Activated T-cell treated with anti-CD3 and anti-CD28 coated beads, Interleukin-2, amount 50 U/mL, for 72 hours (primary cell): ENCODE measurements at places on chromosomes 7 and 10.

DNA sequence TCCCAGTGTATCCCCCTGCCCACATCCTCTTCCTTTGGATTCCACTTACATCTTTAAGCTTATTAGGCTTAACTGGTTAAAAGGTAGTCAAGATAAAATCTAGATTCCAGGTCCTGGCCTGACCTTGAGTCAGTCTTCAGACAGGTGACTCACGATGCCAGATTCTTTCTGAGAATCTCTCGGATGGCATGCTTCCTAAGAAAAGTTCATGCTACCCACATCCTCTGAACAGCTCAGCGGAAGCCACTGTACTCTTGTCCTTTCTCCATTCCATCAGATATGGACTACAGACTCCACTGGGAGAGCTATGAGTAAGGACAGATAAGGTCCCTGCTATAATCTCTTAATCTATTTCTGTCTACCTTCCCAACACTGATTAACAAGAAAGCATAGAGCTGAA is 43.4 kb downstream of the DNMBP start:
- DNase-seq = no peak

DNA sequence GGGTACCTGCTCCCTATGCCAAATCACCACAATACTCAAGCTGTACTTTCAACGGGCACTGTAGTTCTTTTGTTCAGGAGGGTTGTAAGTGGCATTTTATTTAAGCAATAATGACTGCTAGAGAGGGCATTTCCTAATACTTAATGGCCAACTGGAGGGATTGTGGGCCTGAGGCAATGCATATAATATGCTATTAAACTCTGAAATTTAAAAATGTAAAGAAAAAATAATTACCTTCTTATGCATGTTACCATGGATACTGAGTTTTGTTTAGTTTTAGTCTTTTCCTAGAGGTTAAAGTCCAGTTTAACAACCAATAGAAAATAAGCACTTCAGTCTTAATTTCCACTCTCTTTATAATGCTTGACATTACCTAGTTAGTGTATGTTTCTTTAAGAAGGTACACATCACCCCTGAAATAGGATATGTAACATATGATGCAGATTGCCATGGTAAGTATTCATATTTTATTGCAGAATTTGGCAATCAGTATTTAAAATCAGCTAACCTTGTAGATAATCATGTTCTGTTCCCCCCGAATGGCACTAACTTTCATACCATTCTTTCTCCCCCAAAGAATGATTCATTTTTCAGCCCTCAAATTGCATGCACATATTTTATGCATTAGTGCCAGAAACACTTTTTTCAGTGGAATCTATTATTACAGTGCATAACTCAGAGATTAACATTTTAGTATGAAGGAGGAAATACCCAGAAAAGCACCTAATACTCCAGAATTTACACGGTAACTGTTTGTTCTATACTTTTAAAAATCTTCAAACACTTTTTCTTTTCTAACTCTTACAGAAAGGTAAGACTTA is 90.3 kb upstream of the ZNF438 start:
- DNase-seq = no peak

GRCh38 chr7:112421666-112422486 is 28.4 kb upstream of the IFRD1 start:
- DNase-seq = no peak

GRCh38 chr7:81846398-81846797 is 76.6 kb upstream of the HGF start:
- DNase-seq = no peak

- no peak for DNase-seq
Measured at GRCh38 chr7:135210888-135211178, 493 bp downstream of the WDR91 start.

GRCh38 chr10:98478430-98479222 is 31.9 kb upstream of the HPS1 start:
- no peak for DNase-seq

DNA sequence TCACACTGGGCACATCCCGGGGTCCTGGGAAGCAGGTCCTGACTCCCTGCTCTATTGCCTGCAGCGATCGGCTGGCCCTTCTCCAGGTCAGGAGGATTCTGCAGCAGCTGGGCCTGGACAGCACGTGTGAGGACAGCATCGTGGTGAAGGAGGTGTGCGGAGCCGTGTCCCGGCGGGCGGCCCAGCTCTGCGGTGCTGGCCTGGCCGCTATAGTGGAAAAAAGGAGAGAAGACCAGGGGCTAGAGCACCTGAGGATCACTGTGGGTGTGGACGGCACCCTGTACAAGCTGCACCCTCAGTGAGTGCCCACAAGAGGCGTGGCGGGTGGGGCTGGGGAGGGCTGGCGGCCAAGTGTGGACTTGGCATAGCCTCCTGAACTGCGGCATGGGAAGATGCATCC is 12.8 kb upstream of the HK1 start:
- DNase-seq = no peak

DNA sequence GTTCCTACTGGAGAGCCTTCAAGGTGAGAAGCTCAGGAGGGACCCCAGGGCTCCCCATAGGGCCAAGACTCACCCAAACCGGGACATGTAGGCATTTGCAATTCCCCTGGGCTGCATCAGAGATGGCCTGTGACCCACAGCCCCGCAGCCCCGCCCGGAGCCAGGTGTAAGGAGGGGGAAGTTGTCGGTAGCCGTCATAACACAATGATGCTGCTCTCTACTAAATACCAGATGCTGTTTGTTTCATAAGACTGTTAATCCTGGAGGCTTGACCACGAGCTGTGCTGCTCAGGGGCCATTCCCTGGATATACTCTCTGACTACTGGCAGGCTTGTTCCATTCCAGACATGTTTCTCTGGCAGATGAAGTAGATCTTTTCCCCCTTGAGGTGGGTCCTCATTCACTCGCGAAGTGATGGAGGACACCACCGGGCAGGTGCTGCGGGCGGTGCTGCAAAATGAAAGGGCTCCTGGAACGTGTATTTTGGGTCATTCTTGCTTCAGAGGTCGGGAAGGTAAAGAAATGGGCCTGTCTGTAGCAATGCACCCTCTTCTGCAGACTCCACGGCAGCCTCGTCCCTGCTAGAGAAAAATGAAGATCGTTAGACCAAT is 61.1 kb downstream of the MKI67 start:
- no peak for DNase-seq

DNA sequence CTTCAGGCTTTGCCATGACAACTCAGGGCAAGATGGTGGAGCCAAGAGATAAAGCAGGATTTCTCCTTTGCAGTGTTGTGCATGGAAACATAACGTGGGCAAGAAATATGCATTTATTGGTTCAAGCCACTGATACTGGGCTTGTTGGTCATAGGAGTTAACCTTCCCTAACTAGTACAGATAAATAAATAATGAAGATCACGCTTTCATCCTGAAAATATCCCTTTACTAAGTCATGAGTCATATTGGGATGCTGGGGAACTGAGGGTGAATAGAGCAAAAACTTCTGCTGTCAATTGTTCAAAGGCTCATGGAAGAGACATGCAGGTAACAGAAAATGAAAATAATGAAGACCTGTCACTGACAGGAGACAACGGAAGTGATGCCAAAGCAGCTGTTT is 55.5 kb downstream of the TES start:
- DNase-seq = no peak

- peak; percentile 14 for DNase-seq
Measured at GRCh38 chr10:103192089-103192450, 1.0 kb downstream of the NT5C2 start.

GRCh38 chr7:517774-518629 is 1.6 kb downstream of the PDGFA start:
- DNase-seq = peak; percentile 43

DNA sequence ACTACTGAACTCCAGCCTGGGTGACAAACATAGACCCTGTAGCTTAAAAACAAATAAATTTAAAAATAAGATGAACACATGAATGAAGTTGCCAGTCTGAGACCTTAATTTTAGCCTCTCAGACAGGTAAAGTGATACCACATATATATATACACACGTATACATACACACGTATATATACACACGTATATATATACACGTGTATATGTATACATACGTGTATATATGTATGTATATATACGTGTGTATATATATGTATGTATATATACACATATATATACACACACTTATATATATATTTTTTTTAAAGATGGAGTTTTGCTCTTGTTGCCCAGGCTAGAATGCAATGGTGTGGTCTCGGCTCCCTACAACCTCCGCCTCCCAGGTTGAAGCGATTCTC is 62.7 kb downstream of the UBE2H start:
- no peak for DNase-seq

GRCh38 chr7:125241548-125241947 is 311.9 kb upstream of the POT1 start:
- DNase-seq = no peak

DNA sequence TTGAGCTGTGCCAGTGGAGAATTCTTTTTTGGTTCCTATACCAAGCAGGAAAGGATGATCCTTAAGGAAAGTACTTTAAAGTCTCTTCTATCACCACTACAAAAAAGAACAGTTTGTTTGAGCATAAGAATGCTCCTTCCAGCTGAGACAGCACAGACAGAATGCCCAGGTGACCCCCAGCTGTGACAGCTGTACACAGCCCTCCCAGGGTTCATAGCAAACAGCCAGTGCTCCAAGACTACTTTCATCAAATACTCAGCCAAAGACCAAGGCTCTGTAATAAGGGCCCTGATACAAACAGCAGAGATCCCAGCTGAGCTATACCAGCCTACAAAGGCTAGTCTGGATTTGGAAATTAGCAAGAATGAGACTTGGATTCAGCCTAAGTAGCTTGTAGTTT is 65.7 kb downstream of the NXPH1 start:
- no peak for DNase-seq

- no peak for DNase-seq
Measured at GRCh38 chr10:93267521-93267920, 193.8 kb downstream of the CYP26A1 start.

DNA sequence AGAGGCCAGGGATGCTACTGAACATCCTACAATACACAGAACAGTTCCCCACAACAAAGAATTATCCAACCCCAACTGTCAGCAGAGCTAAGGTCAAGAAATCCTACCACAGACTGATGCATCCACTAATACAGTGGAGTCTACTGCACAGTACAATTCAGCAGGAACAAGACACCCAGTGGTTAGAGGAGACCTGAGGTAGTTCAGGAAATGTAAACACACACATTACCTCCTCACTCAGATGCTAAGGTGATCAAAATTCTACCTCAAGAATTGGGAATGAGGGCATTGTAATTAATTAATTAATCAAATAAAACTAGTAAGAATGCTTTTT is 91.4 kb downstream of the ZFAND4 start:
- no peak for DNase-seq

GRCh38 chr10:36676321-36676720 is 449.1 kb upstream of the ANKRD30A start:
- no peak for DNase-seq

DNA sequence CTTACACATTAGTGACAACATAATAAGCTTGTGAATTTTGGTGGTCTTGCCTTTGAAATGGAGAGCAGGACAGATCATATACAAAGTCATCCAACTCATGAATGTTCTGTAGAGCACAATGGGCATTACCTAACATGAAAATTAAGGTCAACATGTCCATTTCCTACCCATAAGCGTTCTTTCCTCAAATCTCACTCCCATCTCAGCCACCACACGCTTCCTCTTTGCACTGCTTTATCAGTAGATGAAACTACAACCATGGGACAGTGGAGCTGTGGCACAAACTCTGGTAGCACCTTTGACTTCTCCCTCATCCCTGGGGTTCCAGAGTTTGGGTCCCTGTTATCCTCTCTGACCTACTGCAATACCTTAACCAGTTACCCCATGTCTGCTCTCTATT is 2.2 kb downstream of the PON2 start:
- no peak for DNase-seq

GRCh38 chr7:134016223-134016941 is 110.8 kb upstream of the LRGUK start:
- no peak for DNase-seq

- DNase-seq = peak; percentile 71
Measured at GRCh38 chr7:90595801-90596670, at the start of gene CDK14. Gene CDK14 (plus strand): TSS chr7:90596321. CDS start chr7:90596628, 307 bp downstream.

DNA sequence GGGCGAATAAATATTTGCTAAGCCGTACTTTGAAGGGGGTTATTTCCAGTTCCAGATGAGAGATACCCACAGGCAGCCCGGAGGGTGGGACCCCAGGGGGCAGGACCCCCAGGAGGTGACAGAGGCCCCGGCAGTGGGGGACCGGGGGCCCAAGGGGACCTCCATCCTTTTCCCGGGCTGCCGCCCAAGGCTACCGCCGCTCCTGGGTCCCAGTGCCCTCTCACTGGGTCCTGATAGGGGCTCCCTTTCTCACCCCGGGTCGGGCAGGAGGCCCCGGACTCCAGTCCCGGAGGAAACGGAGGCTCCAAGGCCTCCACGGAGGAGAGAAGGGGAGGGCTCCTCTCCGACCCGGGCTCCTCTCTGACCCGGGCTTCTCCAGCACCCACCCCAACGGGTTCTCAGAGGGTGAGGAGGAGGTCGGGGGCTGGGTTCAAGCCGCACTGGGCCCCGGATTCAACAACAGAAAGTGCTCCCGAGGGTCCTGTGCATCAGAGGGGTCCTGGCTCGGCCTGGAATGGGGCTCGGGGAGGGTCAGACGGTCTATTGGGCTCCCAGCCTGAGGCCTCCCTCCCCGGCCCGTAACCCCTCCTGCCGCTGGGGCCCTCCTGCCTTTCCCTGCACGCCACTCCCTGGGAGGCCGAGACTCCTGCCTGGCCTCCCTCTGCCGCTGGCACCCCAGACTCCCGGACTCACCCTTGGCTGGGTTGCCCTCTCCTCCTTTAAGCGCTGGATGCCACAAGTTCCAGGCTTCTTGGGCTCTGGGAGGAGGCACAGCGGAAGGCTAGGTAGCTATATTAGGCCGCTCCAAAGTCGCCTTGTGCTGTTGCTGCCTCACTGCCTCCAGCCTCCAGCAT is 62.5 kb downstream of the ZNF37A start:
- no peak for DNase-seq

DNA sequence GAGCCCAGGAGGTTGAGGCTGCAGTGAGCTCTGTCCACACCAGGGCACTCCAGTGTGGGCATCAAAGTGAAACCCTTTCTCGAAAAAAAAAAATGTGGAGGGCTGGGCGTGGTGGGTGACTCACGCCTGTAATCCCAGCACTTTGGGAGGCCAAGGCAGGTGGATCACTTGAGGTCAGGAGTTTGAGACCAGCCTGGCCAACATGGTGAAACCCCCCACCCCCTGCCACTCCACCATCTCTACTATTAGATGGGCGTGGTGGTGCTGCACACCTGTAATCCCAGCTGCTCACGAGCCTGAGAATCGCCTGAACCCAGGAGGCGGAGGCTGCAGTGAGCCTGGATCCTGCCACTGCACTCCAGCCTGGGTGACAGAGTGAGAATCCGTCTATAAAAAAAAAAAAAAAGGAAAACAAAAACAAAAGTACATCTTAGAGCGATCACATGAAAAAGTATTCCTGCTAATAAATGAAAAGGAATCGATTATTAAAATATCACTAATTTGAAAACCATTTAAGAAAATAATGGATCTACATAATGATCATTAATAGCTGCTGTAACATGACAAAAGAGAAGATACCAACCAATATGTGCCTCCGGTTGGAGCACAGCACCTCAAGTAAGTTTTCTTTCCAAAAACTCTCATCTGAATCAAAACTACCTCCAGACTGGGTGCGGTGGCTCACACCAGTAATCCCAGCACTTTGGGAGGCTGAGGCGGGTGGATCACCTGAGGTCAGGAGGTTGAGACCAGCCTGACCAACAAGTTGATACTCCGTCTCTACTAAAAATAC is 4.9 kb downstream of the HNRNPF start:
- no peak for DNase-seq

GRCh38 chr7:98808751-98809460 is 60.9 kb downstream of the TMEM130 start:
- DNase-seq = no peak

- DNase-seq = no peak
Measured at GRCh38 chr10:109237050-109237449, 686.3 kb downstream of the XPNPEP1 start.
